ENCODE measurements at places on chromosomes 5 and 9.

DNA sequence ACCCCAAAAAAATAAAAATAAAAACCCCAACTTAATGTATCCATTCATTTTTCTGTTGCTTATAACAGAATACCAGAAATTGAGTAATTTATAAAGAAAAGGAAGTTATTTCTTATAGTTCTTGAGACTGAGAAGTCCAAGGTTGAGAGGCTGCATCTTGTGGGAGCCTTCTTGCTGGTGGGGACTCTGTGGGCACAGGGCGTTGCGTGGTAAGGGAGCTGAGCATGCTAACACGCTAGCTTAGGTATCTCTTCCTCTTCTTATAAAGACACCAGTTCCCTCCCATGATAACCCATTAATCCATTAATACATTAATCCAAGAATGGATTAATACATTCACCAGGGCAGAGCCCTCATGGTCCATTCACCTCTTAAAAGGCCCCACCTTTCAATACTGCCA is 150.9 kb downstream of the ZSWIM6 start:
- DNase-seq: no peak

DNA sequence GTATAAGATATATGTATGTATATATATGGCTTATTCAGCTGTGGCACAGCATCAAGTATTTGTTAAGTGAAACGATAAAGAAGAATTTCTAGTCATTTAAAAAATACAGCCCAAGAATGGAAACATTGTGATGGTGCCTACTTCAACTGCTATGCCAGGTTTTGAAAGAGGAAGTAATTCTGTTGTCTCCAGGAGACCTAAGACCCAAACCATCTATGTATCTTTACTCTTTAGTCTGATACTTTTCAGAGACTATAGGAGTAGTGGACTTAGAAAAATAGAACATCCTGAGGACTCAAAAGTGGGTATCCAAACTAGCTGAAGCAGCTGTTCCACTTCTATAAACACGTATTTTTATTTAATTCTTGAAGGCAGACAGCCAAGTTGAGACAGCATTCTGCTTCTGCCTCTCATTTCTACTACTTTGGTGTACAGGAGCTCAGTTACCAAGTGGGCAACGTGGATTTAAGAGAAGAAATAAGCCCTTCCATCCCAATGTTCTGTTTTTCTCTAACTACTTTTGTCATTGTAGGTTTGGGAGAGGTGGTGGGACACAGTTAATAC is 110.7 kb downstream of the RPS23 start:
- DNase-seq: no peak

GRCh38 chr5:151691706-151692105 is 5.0 kb upstream of the SPARC start:
- DNase-seq: no peak

GRCh38 chr5:132065351-132065937 is 5.0 kb downstream of the IL3 start:
- DNase-seq: no peak

GRCh38 chr5:168612996-168613395 is 33.8 kb upstream of the PANK3 start:
- DNase-seq: no peak

DNA sequence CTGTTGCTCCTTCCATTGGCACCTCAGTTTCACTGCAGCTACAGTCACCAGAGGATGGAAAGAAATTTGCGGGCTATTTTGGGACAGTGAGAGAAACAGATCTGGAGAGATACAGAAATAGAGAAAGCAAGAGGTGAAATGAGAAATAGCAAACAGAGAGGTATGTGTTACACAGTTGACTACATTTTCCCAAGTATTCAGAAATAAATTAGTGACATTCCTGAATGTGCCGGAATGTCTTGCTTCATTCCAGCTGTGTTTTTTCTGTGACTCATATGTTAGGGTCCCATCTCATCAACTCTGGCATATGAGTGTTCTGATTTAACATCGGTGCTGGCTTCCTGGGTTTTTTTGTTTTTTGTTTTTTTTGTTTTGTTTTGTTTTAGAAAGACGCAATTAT is 63.8 kb upstream of the ZNF462 start:
- no peak for DNase-seq

DNA sequence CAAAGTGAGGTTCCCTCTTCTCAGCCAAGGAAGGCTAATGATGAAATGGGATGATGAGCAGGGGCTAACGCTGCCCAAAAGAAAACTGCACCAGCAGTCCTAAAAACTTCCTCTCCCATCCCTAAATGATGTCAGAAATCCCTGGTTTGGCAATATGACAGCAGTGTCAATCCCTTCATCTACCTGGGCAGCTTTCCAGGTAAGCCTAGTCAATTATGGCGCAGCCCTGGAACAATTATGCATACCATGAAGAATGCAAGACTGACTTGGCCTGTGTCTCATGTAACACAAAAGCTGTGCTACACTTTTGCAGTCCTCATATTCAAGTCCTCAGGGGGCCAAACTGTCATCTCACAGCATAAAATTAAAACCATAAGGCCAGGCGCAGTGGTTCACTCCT is 7.0 kb downstream of the DMGDH start:
- no peak for DNase-seq

DNA sequence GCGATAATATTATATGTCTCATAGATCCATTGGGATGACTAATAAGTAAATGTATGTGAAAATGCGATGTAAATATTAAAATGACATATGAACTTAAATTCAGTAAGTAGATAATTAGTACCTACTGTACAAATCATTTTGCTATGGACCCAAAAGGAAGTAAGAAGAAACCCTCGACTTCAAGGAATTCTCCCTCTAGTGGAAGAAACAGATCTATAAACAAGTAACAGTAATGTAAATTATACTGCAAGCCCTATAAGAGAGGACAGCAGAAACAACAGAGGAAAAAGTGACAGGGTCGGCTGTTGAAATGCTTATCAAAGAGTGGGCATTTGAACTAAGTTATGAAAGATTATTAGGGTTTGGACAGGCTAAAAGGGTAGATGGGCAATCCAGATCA is 320.3 kb downstream of the DMAC1 start:
- DNase-seq: no peak

DNA sequence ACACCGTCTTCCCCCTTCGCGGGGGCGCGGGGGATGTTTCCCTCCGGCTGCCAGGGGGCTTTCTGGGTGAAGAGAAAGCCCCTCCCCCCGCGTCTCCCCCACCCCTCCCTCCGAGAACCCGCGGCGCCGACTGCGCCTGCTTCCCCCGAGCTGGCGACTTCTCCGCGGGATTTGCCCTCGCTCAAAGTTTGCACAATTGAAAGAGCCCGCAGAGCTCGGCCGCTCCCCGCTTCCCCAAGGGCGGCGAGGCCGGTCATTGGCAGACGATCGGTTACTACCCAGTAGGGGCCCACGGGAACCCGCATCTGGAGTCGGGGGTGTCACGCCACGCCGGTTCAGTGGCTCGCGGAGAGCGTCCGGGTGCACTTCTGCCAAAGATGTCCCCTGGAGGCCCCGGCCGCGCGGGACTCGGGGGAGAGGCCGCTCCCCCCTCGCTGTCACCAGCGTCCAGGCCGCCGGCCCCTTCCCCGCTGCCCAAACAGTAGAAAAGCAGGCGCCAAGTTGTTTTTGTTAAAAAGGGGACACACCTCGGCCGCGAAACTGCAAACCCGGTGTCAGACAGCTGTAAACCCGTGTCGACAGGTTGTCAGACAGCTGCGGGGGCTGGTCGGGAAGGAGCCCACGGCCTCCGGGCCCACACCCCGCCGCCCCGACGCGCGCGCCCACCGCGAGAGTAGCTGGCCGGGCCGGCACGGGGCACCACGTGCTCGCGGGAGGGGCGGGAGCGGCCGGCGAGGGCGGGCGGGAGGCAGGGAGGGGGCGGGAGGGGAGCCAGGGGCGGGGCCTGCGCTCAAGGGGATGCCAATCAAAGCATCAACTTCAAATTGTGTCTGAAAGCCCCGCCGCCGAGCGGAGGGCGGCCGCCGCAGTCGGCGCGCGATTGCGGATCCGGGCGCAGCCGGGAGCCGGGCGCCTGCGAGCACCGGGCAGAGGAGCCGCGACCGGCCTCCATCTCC is at the start of gene IRX1:
Gene IRX1 (plus strand): TSS at position 827 of the 956 bp plus-strand sequence. CDS start 274 bp downstream, outside the sequence.
- no peak for DNase-seq

DNA sequence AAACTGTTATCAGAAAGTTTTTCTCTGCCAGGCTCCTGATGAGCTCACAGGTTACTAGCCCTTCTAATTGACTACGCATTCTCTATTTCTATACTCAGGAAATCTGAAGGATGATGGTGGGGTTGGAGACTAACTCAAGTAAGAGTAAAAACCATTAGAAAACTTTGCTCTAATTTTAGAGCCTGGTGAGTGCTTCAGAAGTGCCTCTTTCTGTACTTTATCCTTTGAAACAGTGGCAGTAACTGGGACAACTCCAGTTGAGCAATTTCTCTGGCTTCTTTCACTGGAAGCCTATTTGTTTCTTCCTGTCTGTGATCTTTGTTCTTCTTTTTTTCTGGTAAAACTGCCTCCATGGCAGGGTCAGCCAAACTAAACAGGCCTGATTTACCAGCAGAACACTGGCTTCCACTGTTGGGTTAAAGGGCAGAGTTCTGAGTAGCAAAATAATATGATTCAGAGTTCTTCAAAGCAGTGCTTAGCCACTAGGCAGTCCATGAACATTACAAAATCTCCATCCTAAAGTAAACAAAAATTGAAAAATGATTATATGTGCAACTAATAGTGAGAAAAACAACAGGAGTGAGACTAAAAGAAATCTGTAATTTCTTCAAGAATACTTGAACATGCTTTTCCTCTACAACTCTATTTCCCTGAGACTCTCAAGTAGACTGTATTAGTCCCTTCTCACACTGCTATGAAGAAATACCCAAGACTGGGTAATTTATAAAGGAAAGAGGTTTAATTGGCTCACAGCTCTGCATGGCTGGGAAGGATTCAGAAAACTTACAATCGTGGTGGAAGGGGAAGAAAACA is 79.8 kb downstream of the MROH2B start:
- DNase-seq: no peak

- no peak for DNase-seq
Measured at GRCh38 chr9:108012405-108012804, 522.8 kb upstream of the KLF4 start.

- DNase-seq: no peak
Measured at GRCh38 chr9:17017931-17018491, 116.8 kb upstream of the CNTLN start.

DNA sequence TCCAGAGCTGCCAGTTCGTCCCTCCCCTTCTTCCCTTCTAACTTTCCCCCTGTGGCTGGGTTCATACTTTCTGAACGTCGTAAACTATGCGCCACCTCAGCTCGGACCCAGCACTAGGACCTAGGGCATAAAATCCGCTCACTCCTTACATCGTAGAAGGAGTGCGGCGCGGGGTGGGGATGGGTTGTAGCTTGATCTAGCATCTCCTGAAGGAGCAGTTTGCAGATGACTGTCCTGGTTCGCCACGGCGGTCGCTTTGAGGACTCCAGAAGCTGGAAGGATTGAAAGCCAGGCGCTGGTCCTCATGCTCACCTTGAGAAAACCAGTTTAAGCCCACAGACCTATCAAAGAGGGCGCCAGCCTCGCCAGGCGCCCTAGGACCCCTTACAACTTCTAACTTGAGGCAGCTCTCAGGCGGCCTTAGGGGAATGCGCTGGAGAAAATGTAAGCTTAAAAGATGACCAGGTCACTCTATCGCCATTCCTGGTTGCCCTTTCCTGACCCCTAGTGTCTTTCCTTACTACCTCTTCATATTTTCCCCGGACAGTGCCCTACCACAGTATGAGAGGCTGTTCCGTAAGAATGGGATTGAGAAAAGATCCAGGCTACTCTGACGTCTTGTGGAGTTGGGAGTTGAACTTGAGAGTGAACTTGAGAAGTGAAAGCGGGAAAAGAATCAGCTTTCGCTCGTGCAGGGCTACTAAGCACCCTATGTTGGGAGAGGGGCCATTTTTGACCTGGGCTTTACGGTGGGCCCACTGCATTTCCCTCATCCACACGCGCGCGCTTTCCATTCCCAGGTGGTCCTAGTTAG is 2.8 kb downstream of the RORB start:
- no peak for DNase-seq

DNA sequence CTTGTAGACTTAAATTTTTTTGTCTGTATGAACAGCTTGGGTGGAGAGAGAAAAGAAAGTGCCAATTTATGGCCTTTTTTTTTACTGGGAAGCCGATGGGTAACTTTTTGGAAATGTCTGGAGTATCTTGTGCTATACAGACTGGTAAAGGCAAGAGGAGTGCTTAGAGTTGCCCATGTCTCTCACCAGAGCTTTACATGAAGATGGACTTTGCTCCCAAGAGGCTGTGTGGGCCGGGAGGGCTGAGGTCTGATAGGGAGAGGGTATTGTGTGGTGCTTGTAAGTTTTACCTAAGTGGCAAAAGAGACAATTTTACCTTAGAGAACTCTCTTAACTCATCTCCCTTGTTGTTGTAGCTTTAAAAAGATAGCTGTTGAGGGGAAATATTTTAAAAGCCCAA is 203.2 kb downstream of the SEMA6A start:
- no peak for DNase-seq

DNA sequence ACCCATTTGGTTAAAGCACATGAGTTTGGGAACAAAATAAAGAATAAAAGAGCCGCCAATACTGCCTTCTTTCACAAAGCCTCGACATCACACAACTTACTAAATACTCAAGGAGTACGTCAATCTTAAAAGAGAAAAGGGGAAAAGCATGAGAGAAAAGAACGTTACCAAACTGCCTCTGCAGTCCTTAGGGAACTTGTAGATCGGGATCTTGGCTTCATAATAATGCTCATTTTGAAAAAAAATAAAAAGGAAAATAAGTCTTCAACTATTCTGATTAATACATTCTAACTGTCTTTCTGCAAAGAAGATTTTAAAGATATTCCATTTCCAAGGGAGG is 618.4 kb downstream of the PDE4D start:
- no peak for DNase-seq

DNA sequence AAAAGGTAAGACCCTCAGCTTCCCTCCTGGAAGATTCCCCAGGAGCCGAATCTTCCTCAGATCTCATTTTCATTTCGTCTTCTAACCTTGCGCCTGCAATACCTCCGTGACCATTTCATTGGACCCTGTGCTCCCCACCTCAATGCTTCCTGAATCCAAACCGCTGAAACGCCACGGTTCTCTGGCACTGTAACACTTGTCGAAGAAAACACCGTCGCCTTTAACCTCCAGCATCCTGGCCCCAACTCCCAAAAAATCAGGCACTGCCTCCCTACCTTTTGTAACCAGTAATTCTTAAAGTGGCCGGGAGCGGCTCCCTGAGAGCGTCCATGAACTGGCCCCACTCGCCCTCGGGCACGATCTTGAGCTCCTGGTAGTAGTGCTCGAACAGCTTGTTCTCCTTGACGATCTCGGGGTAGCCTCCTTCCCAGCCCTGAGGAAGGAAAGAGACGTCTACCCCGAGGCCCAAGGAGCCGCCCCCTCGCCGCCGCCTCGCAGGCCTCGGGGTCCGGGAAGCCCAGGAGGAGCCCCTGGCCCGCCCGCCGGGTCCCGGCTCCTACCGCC is 438 bp downstream of the NSUN2 start:
- DNase-seq: no peak

DNA sequence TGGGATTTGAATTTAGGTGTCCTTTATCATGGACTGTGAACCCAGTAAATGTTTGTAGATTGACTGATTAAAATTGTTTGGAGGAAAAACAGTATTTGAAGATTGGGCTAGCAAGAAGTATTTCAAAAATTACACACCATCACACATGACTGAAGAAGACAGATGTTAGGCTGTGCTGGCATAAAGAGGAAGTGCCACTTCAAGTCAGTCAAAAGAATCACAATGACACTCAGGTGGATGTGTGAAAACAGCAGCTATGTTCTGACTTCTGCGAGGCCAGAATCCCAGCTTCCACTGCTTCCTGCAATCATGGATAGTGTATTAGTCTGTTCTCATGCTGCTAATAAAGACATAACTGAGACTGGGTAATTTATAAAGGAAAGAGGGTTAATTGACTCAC is 393.3 kb downstream of the DMRT2 start:
- no peak for DNase-seq

Data from stimulated activated CD4-positive, alpha-beta T cell treated with anti-CD3 and anti-CD28 coated beads, Interleukin-15, amount 100 ng/mL, for 1 hour (primary cell).